ENCODE measurements at places on chromosomes 7 and 10.

- DNase-seq = no peak
Observed at GRCh38 chr7:158910254-158911053, 54.1 kb downstream of the DYNC2I1 start.

GRCh38 chr7:97337849-97338248 lies 220.4 kb downstream of the SDHAF3 start:
- DNase-seq = no peak

DNA sequence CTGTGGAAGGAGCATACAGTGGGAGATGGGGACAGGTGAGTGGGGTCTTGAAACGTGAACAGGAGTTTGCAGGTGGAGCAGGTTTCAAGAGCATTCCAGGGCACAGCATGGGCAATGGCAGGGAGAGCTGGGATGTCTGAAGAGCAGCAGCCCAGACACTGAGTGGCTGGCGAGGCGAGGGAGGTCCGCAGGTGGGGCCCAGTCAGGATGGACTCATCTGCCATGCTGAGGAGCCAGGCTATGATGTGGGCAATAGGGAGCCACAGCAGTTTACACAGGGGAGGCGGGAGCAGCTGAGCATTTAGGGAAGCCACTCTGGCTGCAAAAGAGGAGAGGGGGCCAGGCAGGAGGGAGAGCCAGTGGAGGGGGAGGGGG lies 138.7 kb downstream of the FAM53B start:
- no peak for DNase-seq

DNA sequence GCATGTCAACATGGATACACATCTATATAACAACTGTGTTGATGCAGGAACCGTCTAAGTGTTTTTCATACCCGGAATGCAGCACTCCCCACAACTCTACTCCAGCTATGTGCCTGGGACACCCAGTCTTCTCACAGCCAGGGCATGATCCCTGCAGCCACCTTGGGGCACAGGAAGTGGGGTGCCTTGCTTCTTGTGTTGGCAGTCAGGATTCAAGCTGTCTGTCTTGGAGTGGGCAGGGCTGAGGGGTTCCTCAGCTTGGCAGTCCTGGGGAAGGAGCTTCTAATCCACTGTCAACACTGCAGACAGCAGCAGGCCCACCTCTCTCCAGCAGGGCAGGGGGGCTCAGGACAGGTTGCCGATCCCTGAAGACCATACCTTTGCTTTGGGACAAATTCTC lies 41.3 kb downstream of the DRGX start:
- no peak for DNase-seq

GRCh38 chr7:50305583-50306493 lies 1.3 kb downstream of the IKZF1 start:
- DNase-seq = no peak

DNA sequence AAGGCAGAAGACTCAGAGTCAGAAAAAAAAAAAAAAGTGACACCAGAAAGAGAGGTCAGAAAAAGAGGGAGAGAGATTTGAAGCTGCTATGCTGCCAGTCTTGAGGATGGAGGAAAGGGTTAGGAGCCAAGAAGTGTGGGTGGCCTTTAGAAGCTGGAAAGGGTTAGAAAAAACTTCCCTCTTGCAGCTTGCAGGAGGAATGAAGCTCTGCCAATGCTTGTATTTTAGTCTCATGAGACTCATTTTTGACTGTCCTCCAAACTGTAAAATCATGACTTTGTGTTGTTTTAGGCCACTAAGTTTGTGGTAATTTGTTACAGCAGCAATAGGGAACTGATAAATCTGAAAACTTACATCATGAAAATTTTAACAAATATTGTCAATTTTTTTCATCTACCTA lies 127.7 kb upstream of the NOBOX start:
- DNase-seq = no peak

Data from GM10248 (cell line).